ENCODE measurements at places on chromosomes 7 and 10.

DNA sequence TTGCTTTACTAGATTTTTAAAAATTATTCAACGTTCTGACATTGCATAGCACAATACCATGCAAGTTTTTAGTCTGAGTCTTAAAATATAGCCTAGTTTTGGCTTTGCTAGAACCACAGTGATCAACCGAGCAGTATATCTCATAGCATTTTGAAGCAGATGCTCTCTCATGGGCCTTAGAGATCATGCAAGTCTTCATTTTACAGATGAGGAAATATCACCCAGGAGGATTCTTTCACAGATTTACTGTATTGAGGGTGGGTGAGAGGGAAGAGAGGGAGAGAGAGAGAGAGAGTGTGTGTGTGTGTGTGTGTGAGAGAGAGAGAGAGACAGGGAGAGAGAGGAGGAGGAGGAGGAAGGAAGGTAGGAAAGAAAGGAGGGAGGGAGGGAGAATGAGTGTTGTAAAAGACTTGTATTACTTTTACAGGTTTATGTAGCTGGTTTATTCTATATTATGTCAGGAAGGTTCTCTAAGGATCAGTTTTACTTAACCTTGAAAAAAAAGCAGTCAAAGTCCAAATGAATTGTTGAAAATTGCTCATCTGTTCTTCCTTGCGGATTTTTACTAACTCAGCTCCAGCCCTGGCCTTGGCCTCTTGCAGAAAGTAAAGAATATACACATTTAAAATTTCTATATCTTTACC lies 14.2 kb upstream of the NPTX2 start:
- DNase-seq, result no peak

GRCh38 chr7:88522771-88523293 lies 216.1 kb upstream of the STEAP4 start:
- DNase-seq, result no peak

GRCh38 chr7:50069613-50070012 lies 23.4 kb downstream of the ZPBP start:
- no peak for DNase-seq

DNA sequence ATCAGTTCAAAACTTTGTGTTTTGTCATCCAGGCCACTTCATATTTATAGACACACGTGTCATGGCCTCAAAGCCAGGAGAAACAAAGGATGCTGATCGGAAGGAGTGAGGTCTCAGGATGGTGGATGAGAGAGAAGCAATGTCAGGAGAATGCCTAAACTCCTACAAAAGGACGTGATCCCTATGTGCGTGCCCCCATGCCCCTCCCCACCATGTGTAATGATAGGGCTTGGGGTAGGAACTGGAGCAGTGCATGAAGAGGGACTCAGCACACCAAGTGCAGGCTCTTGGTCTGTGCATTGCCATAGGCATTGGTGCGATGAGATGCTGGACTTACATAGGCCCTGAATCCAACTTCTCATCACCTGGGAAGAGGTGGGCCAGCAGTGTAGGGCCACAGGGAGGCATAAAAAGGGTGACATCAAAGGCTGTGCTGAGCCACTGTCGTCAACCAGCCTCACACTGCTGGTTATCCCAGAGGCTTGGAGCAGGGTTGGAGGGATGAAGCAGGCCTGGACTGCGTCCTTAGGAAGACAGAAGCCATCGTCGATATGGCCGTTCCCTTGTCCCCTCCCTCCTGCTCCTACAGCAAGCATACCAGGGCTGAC lies 46.9 kb upstream of the GDF10 start:
- no peak for DNase-seq

GRCh38 chr7:92880212-92881090 lies 44.1 kb upstream of the CDK6 start:
- peak; percentile 38 for DNase-seq
